ENCODE measurements at places on chromosomes 4 and X. TPM values are rescaled to one million over a fixed set of nuclear protein-coding genes. Genes with fewer than 3 reads are reported as not detected.

DNA sequence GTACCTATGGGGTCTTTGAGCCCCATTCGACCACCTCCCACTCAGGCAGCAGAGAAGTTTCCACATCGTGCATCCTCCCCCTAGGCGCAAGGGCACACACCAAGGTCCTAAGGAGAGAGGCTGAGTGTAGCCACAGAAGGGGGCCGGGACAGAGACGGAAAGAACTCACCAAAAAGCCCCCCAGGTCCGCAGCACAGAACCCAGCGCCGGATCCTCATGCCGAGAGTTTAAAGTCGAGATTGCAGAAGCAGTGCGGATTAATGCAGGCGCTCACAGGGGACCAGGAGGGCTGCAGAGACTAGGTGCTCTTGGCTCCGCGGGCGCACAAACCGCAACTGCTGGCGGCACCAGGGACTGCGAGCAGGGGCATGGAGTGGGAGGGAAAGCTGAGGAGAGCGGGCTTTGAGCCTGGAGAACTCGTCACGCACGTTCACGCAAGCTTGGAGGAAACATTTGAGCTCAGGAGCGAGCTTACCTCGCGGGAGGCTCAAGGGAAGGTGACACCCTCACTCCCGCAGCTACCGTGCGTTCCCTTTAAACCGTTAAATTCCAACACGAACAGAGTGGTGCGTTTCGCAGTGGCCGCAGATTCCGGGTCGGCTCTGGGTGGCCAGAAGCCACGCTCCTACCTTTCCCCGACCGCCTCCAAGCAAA lies 8.5 kb downstream of the NKX3-2 start:
- DNase-seq = no peak

Gene VCX
- polyA plus RNA-seq = 0.13 TPM

Gene SHROOM4
- polyA plus RNA-seq = 0.05 TPM

DNA sequence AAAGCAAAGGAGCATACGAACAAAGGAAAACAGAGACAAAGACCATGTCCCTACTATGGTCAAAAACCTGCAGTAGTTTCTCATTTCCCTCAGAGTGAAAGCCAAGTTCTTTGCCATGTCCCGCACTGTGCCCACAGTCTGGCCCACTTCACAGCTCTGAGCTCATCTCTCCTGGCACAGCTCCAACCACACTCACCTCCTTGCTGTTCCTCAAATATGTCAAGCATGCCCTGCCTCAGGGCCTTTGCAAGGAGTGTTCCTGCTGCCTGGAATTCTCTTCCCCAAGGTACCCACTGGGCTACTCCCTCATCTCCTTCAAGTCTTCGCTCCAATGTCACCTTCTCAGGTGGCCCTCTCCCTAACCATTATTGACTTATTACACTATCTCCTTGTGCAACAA lies 72.1 kb downstream of the COX18 start:
- DNase-seq = no peak

Gene ZDHHC15
- 0.20 TPM for polyA plus RNA-seq

Gene FRMPD3
- polyA plus RNA-seq = not detected

DNA sequence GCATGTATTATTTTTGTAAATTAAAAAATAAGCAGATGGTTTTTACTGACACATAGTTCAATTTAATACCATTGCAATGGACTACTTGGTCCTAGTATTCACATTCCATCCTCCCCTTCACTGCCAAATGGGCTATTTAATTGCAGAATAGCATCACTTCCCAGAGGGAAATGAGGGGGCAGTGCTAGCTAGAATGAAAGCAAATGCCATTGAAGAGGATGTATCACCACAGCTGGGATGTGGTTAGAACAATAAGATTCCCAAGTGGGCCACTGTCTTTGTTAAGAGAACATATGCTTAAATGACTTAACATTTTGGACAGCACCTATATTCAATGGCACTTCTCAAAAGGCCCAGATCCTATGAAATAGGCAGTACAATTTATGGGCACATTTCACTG lies 224.7 kb downstream of the RBMX2 start:
- no peak for DNase-seq

Gene TMEM131L
- 2.2 TPM for polyA plus RNA-seq

- DNase-seq = no peak
Measured at GRCh38 chrX:12978205-12979025, 3.5 kb downstream of the TMSB4X start.

DNA sequence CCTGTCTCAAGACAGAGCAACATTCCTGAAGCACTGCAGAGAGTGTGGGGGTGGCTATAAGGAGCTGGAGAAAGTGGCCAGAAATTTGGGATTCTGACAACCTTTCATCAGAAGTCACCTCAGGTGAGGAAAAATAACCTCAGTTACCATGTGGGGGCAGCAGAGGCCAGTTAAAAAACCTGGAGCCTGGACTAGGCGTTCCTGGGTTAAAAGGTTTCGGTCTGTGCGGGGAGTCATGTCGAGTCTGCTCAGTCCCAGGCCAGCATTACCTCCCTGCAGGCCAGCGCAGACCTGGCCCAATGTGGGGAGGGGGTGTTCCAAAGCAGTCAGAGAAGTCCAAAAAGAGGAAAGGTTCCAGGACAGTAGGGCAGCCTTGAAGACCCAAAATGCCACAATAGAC lies 10.9 kb upstream of the NALF2 start:
- peak; percentile 44 for DNase-seq

DNA sequence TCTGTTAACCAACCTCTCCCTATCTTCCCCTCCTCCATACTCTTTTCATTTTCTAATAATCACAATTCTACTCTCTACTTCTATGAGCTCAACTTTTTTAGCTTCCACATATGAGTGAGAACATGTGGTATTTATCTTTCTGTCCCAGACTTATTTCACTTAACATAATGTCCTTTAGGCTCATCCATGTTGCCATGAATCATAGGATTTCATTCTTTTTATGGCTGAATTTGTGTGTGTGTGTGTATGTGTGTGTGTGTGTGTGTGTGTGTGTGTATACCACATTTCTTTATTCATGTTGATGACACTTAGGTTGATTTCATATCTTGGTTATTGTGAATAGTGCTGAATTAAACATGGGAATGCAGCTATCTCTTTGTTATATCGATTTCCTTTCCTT lies 37.4 kb downstream of the RUFY3 start:
- DNase-seq = no peak

- DNase-seq = no peak
Measured at GRCh38 chr4:160009656-160010493, 907.0 kb downstream of the RAPGEF2 start.

Gene PRR32
- polyA plus RNA-seq = not detected

DNA sequence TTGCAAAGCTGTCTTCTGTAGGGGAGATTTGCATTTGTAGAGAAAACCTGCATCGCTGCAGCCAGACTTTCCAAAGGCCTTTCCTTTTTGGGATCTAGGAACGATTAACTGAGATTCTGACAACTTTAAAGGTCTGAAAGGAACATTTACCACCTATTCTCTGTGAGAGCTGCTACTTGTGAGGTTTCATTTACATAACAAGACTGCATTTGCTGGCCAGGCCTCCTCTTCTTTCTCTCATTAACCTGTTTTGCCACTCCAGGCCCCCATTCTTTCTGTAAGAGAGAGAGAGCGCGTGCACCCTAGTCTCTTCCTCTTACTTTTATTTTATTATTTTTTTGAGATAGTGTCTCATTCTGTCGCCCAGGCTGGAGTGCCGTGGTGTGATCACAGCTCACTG lies 31.6 kb downstream of the TMEM31 start:
- no peak for DNase-seq

GRCh38 chrX:7133050-7133440 lies 14.5 kb upstream of the STS start:
- no peak for DNase-seq

GRCh38 chr4:7299010-7299907 lies 106.9 kb downstream of the SORCS2 start:
- no peak for DNase-seq

Gene RNF150
- polyA plus RNA-seq = 0.08 TPM

DNA sequence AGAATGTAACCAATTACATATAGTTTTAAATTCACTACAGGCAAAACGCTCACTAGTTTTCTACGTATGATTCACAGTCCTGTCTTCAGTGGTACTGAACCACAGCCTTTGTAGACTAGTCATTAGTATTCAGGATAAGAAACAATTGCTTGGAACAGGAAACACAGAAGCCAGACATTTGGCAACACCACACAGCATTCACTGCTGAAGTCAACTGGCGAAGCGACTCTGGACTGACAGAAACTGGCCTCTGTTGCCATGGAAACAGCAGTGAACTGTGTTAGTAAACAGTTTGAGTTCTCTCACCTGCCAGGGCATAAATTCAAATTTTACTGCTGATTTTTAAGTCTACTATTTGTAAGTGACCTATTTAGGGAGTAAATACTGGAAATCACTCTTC lies 57.6 kb downstream of the MAPK10 start:
- DNase-seq = peak; percentile 3

Gene FOXP3
- polyA plus RNA-seq = 0.07 TPM

Gene BMP15
- polyA plus RNA-seq = not detected

DNA sequence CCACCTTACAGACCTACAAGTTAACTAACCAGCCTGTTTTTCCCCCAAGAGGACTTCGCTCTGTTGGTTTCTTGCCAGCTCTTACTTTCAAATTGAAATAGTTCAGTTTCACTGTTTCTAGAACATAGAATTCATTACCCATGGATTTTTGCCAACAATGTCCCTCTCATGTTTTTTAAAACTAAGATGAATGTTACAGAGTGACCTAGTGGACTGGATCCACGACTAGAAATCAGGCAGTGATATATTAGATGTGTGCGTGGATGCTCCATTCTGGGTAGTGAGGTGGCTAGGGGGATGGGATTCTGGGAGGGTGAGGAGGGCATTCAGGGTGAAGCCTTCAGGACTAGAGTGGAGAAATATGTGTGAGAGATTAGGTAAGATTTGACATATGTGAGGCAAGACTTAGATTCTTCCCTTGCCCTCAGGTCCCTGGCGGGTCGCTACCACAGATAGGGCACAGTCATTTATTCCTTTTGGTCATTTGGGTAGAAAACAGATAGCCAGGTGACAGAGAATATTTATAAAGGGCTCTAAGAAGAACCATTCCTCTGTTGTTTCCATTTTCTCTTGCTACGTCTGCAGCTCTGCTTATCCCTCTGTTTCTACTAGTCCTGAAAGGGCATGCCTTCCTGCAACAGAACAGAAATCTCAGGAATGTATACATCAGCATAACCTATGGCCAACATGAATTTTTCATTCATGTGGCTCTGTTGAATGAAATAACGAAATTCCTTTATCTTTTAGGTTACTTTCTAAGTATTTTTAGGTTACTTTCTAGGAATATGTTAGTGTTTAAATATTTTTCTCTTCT lies 15.4 kb upstream of the JADE1 start:
- no peak for DNase-seq

GRCh38 chr4:2763511-2763967 lies 7.4 kb upstream of the TNIP2 start:
- no peak for DNase-seq

GRCh38 chr4:98887145-98887544 lies 41.8 kb downstream of the EIF4E start:
- no peak for DNase-seq

GRCh38 chr4:4254666-4255065 lies 6.6 kb upstream of the TMEM128 start:
- DNase-seq = peak; percentile 34

DNA sequence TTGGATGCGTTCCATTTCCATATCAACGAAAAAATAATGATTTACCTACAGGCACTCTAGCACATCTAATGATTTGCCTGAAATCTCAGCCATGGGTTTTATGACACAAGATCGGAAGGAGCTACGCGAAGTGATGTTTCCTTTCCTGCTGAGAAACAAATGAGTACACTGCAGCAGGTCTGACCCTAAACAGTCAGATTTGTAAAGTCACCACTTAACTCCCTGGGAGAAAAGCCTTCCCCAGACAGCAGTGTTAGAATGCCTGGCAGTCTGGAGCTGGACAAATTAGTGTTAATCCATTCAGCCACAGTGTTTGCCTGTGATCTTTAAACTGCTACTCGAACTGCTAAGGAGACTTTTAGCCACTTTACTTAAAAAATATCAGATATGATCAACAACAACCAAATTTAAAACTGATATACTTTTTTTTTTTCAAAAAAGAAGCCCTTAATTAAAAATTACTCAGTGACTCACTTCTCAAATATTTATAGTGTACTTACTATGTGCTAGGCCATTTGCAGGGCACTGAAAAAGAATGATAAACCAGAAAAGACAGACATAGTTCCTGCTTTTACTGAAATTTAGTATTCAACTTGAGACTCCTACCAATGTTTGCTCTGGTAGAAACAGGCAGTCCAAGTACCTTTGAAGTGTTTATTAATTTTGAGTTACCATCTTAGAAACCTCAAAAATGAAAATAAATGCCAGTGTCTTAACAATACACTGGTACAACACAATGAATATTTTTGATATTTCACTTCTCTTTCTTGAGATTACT lies 104.5 kb downstream of the SHISA3 start:
- DNase-seq = no peak

Gene GABRE
- polyA plus RNA-seq = 63.7 TPM

Gene MAGEA9B
- polyA plus RNA-seq = not detected

Gene KCND1
- polyA plus RNA-seq = 0.30 TPM

Gene FGF16
- polyA plus RNA-seq = not detected

DNA sequence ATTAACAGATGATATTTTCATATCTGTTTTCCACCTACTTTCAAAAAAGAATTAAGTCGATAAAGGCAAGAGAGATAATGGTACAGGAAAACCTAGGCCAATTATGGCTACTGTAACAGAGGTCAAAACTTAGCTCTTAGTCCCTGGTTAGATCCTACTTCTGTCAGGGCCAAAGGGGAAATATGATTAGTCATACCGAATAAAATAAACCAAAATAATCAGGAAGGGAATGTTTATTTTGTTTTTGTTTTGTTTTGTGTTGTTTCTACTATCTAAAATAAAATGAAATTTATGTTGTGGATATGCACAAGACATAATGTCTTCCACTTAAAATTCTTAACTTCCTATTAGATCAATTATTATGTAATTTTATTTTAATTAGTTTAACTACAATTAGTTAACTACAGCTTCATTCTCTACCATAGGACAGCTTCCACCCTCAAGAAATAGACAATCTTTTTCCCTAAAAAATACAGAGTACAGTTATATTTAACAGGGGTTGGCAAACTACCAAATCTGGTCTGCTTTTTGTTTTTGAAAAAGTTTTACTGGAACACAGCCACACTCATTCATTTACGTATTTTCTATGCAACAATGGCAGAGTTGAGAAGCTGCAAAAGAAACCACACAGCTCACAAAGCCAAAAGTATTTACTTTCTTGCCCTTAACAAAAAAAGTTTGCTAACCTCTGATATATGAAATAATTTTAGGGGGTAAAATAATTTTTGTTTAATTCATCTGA lies 25.4 kb downstream of the TMEM47 start:
- no peak for DNase-seq

GRCh38 chrX:148670277-148670676 lies 169.9 kb downstream of the AFF2 start:
- DNase-seq = no peak

GRCh38 chrX:150635952-150636351 lies 57.2 kb upstream of the MTMR1 start:
- no peak for DNase-seq

Gene TRIM75
- not detected for polyA plus RNA-seq

DNA sequence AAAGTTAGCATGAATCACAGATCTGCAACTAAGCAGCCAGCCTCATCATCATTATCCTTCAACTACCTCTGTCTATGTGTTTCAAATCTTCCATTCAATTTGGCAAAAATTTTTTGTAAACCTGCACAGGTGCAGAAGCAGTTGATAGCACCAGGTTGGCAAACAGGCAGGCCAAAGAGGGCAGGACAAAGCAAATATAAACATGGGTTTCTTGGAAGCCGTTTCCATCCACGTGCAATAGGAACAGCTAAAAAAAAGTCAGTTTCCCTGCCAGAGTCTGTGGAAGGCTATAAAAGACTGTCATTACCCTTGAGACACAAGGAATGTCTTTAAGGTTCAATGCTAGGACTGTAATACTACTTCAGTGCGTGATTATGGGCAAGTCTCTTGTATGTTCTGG lies 253.2 kb downstream of the PDHA2 start:
- DNase-seq = no peak

GRCh38 chr4:14130551-14130950 lies 503.0 kb upstream of the BOD1L1 start:
- no peak for DNase-seq

Gene ACE2
- polyA plus RNA-seq = 0.44 TPM

All from HepG2 (cell line).